ENCODE measurements at places on chromosomes 2 and 18. TPM values are rescaled to one million over a fixed set of nuclear protein-coding genes. Genes with fewer than 3 reads are reported as not detected.

The GPR39 gene
- 4.0 TPM for total RNA-seq

The TFCP2L1 gene
- total RNA-seq: 0.05 TPM

The LOXHD1 gene
- total RNA-seq: not detected

DNA sequence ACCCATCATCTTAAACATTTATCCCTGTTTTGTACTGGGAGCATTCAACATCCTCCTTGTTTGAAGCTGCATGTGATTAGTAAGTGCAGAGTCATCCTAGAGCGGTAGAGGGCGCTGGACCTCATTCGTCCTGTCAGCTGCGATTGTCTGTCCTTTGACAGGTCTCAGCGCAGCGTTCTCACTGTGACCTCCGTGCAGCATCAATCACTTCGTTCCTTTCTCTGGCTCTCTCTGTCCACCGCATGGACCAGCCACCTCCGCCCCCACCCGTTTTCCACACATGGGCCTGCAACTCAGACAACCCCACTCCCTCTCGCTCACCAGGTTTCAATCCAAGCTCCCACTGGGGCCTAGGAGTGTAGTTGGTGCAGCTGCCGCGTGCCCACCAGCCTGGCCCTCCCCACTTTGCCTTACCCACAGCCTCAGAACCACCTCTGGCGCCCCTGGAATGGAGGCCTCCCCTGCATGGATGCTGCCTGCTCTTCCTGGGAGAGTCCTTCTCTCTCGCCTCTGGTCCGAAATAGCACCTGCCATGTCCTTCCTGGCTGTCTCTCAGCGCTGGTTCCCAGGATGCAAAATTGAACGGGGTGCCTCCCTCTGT is 90.5 kb downstream of the NDUFA10 start:
- H3K27ac ChIP-seq: no peak overlapping the region
- no peaks in the 10 kb centered on the region for H3K36me3 ChIP-seq
- H3K4me1 ChIP-seq: no peaks in the 10 kb centered on the region
- H3K27me3 ChIP-seq: no peaks in the 10 kb centered on the region

The CAPN14 gene
- 0.14 TPM for total RNA-seq

GRCh38 chr2:219017201-219017931 is 23.9 kb downstream of the CFAP65 start:
- peaks cover 16% of the 10 kb centered on the region for H3K27me3 ChIP-seq
- H3K27ac ChIP-seq: no peak overlapping the region
- no peaks in the 10 kb centered on the region for H3K36me3 ChIP-seq
- no peak overlapping the region for H3K4me3 ChIP-seq
- no peaks in the 10 kb centered on the region for H3K4me1 ChIP-seq

The CLEC4F gene
- not detected for total RNA-seq

DNA sequence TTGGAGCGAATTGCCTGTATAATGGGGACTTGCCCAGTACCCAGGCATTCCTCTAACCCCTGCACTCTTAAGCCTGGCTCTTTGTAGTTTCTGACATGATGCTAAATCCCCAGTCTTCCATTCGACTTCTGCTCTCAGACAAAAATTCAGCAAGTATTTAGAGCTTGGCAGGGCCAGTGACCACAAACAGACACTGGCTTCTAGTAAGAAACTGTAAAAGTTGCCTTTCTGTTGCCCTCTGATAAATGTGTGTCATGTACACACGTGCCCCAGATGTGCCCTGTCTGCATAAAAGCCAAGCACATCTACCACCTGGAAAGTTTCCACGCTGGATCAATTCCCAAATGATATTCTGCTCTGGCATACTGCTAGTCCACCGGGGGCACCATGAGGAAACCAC is 18.0 kb downstream of the PAX3 start:
- H3K4me3 ChIP-seq: no peak overlapping the region
- H3K36me3 ChIP-seq: no peaks in the 10 kb centered on the region
- no peaks in the 10 kb centered on the region for H3K27me3 ChIP-seq
- no peak overlapping the region for H3K27ac ChIP-seq

The SPIRE1 gene
- 42.0 TPM for total RNA-seq

DNA sequence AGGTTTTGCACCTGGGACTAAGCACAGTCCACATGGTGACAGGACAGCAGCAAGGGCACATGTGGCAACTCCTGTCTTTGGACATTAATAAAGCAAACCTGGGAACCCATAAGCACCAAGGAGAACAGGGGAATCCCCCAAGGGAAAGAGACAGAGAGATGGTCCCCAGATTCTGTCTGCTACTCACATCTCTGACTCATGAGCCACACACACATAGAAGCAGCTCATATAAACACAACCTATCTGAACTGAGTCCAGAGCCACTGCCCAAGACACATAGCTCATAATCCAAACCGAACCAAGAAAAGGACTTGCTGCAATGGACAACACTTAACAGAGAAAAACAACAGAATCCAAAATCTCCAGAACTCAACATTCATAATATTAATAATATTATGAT is 82.5 kb downstream of the OSBPL1A start:
- peaks cover 3% of the 10 kb centered on the region for H3K4me1 ChIP-seq
- peak; percentile 23 for DNase-seq
- H3K27ac ChIP-seq: no peak overlapping the region
- H3K27me3 ChIP-seq: no peaks in the 10 kb centered on the region

The MTCL1 gene
- 48.6 TPM for total RNA-seq

- H3K27ac ChIP-seq: no peak overlapping the region
- H3K4me3 ChIP-seq: no peak overlapping the region
- no peaks in the 10 kb centered on the region for H3K27me3 ChIP-seq
- peak; percentile 15 for DNase-seq
- H3K4me1 ChIP-seq: no peaks in the 10 kb centered on the region
- H3K36me3 ChIP-seq: no peaks in the 10 kb centered on the region
These were observed 33.0 kb downstream of the ERBB4 start for GRCh38 chr2:212505586-212505985.

DNA sequence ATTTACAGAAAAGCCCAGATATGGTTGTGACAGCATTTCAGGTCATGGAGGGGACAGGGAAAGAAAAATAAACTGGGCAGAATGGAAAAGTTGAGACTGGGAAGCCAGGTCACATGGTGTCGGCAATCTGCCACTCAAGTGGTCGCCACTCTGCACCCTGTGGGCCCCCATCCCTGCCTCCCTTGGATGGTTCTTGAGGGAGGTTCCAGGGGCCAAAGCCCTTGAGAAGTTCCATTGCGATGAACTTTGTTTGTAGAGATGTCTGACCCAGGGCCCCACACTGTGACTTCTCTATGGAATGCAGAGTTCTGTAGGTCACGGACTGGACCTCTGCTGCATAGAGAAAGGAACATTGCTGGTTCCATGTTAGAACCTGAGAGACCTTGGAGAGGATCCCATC is 105.7 kb upstream of the SLC14A2 start:
- peaks cover 9% of the 10 kb centered on the region for H3K27me3 ChIP-seq
- no peak overlapping the region for H3K4me3 ChIP-seq
- DNase-seq: no peak
- H3K4me1 ChIP-seq: no peaks in the 10 kb centered on the region
- H3K27ac ChIP-seq: no peak overlapping the region

The DQX1 gene
- 0.73 TPM for total RNA-seq

- H3K27me3 ChIP-seq: no peaks in the 10 kb centered on the region
- no peak for DNase-seq
- H3K4me1 ChIP-seq: no peaks in the 10 kb centered on the region
- no peak overlapping the region for H3K27ac ChIP-seq
- no peak overlapping the region for H3K4me3 ChIP-seq
These were observed 50.0 kb downstream of the INPP4A start for GRCh38 chr2:98494699-98495098.

DNA sequence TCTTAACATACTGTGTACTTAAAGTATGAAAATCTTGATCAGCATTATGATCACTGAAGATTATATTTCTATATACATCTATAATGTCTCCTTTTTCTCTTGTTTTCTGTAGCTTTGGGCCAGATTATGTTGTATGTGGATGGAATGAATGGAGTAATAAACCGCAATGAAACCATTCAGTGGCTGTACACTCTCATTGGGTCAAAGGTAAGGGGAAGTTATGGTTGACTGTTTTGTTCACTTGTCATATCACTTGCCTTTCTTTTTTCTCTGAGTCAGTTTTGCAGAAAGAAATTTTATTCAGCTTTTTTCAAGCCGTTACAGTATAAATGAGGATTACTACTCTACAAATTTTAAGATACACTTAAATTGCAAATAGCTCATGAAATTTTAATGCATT is 252.5 kb downstream of the TPGS2 start:
- H3K36me3 ChIP-seq: no peaks in the 10 kb centered on the region
- DNase-seq: no peak
- H3K27ac ChIP-seq: no peak overlapping the region
- no peaks in the 10 kb centered on the region for H3K27me3 ChIP-seq

DNA sequence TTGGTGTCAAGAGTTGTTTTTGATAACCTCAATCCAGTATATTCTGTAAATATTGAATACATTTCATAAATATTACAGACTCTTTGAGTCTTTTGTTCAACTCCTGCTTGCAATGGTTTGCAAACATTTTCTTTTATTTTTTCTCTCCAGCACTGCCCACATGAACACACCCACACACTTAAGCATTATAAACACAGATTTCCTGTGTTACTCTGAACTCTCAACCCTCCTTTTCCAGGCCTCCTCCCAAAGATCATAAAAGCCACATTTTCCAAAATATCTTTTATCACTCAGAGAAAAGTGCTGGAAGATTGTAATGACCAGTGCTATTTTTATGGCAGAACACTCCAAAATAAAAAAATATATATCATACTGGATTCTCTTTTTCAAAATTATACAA is 20.5 kb downstream of the ARHGAP25 start:
- DNase-seq: no peak
- H3K27ac ChIP-seq: no peak overlapping the region

GRCh38 chr2:76870581-76870980 is 651.6 kb downstream of the LRRTM4 start:
- no peak for DNase-seq
- H3K27ac ChIP-seq: no peak overlapping the region
- H3K36me3 ChIP-seq: no peaks in the 10 kb centered on the region
- no peaks in the 10 kb centered on the region for H3K27me3 ChIP-seq
- H3K4me3 ChIP-seq: no peak overlapping the region
- no peaks in the 10 kb centered on the region for H3K4me1 ChIP-seq

The REG1A gene
- total RNA-seq: not detected

GRCh38 chr18:74171910-74172606 is 23.7 kb downstream of the TIMM21 start:
- H3K4me3 ChIP-seq: no peak overlapping the region
- DNase-seq: no peak
- no peaks in the 10 kb centered on the region for H3K4me1 ChIP-seq
- H3K27me3 ChIP-seq: peaks cover 2% of the 10 kb centered on the region
- no peaks in the 10 kb centered on the region for H3K36me3 ChIP-seq
- H3K27ac ChIP-seq: no peak overlapping the region

- no peak for DNase-seq
- H3K4me3 ChIP-seq: no peak overlapping the region
- no peaks in the 10 kb centered on the region for H3K36me3 ChIP-seq
These were observed 3.7 kb downstream of the B3GNT7 start for GRCh38 chr2:231399046-231399852.

GRCh38 chr18:3265564-3266033 is 3.7 kb downstream of the MYL12B start:
- no peak overlapping the region for H3K4me3 ChIP-seq
- H3K36me3 ChIP-seq: no peaks in the 10 kb centered on the region
- no peak overlapping the region for H3K27ac ChIP-seq
- H3K27me3 ChIP-seq: no peaks in the 10 kb centered on the region
- peak; percentile 56 for DNase-seq

GRCh38 chr2:49225126-49225525 is 70.8 kb upstream of the FSHR start:
- H3K27me3 ChIP-seq: no peaks in the 10 kb centered on the region
- no peaks in the 10 kb centered on the region for H3K4me1 ChIP-seq
- peak; percentile 58 for DNase-seq
- H3K36me3 ChIP-seq: no peaks in the 10 kb centered on the region
- H3K27ac ChIP-seq: no peak overlapping the region

- DNase-seq: peak; percentile 83
- H3K4me1 ChIP-seq: peaks cover 8% of the 10 kb centered on the region
- H3K36me3 ChIP-seq: no peaks in the 10 kb centered on the region
- no peak overlapping the region for H3K4me3 ChIP-seq
These were observed 153.6 kb upstream of the DSEL start for GRCh38 chr18:67670024-67670543.

DNA sequence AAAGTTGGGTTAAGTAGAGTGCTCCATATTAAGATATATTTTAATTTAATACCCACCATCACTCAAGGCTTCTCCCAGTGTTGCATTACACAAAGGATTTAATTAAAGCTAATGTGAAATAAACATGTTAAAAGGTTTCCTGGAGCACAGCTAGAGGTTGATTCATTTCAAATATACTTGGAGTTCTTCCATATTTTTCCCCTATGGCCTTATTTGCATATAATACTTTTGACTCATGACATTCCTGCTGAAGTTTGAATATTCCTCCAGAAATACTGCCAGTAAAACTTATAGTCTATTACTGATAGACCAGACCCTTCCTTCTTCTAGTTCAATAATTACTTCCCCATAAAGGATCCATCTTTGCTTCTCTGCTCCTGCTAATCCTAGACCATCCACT is 227.5 kb downstream of the GULP1 start:
- peaks cover 18% of the 10 kb centered on the region for H3K4me1 ChIP-seq
- no peaks in the 10 kb centered on the region for H3K36me3 ChIP-seq
- no peak overlapping the region for H3K4me3 ChIP-seq
- peak; percentile 64 for DNase-seq
- H3K27me3 ChIP-seq: no peaks in the 10 kb centered on the region

GRCh38 chr18:59957957-59958356 is 58.2 kb downstream of the PMAIP1 start:
- DNase-seq: peak; percentile 63
- H3K27me3 ChIP-seq: no peaks in the 10 kb centered on the region
- H3K4me1 ChIP-seq: peaks cover 19% of the 10 kb centered on the region
- H3K36me3 ChIP-seq: no peaks in the 10 kb centered on the region

DNA sequence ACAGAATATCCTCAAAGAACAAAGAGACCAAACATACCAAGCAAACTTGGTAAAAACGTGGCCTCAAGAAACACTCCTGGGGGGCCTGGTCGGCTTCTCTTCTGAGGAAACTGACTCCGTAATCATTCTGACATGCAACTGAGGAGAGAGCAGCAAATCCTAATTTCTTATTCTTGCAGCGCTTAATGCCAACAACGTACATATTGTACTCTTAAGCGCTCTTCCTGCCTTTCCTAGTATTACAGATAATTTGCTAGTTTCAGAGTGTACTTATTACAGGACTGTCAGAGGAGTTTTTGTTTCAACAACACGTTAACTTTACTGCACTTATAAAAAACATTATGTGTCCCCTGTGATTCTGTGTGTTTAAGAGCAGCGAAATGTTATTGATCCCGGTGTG is 64.9 kb downstream of the ZNF521 start:
- no peaks in the 10 kb centered on the region for H3K36me3 ChIP-seq
- no peaks in the 10 kb centered on the region for H3K27me3 ChIP-seq
- no peak overlapping the region for H3K4me3 ChIP-seq
- peaks cover 20% of the 10 kb centered on the region for H3K4me1 ChIP-seq
- H3K27ac ChIP-seq: no peak overlapping the region

The MFSD2B gene
- 0.10 TPM for total RNA-seq

The PID1 gene
- 13.6 TPM for total RNA-seq

Data from astrocyte (in vitro differentiated cells and primary cell).